ENCODE measurements at places on chromosomes 7 and 10.

DNA sequence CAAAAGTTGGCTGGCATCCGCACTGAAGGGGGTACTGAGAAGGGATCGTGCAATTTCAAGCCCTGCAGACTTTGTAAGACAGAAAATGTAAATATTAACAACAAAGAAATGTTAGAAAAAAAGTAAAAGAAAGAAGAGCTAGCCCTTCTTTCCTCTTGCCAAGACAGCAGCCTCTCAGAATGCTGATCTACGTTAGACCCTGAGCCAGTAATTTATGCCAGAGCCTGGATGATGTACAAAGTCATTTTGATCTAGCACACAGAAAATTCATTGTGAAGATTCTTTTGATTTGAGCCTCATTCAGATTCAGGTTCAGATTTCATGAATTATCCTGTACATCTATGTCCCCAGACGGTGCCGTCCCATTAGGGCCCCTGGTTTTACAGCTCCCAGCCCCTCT lies 105.2 kb downstream of the PRKCQ start:
- no peak for DNase-seq

DNA sequence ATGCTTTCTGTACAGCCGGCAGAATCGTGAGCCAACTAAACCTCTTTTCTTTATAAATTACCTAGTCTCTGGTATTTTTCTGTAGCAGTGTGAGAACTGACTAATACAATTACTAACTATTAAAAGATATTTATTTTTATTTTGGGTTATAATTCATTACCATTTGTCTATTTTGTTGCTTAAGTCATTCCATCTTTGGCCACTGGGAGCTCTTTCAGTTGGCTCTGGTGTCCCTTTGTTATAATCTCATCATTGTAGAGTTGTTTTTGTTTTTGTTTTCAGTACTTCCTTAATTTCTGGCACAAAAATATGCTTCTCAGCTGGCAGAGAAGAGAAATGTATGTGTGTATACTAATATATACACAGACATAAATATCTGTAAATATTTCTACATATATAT lies 807.9 kb upstream of the MBL2 start:
- no peak for DNase-seq

GRCh38 chr7:101901661-101902491 lies 84.5 kb downstream of the CUX1 start:
- DNase-seq = no peak

- no peak for DNase-seq
Observed at GRCh38 chr10:123421461-123421860, 244.7 kb upstream of the GPR26 start.

DNA sequence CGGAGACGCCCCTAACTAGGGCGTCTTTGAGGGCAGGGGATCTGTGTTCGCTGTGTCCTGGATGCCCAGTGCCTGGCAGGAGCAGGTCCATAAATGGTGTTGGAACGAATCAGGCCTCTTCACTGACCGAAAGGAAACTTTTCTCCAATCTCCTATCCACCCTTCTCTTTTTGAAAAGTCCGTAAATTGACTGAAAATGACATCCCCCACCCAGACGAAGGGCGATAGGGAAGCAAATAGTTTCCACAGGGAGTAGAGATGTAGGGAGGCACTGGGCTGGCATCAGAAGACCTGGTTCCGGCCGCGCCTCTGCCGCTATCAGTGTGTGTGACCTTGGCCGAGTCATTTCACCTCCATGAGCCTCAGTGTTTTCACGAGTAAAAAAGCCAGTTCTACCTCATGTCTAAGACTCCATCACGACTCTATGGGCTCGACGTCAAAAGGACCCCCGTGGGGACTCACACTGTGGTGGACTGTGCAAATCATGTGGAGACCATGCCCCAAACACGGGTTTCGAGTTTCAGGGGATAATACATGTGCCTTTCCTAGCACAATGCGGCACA lies 497 bp upstream of the RAB11FIP2 start:
- no peak for DNase-seq

DNA sequence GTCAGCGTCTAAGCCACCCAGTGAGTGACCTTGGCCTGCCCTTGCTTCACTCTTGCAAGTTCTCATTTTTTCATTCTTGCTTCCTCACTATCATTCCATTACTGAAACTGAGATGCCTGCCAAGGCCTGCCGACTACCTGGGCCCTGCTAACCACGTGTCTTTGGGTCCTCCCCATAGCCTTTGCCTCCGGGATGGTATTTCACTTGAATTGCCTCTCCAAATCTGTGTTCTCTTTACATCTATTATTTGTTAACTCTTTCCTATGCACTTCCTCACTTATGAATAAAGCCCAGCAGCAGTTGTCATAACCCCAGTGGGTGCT lies 234.6 kb downstream of the SNX10 start:
- DNase-seq = no peak

DNA sequence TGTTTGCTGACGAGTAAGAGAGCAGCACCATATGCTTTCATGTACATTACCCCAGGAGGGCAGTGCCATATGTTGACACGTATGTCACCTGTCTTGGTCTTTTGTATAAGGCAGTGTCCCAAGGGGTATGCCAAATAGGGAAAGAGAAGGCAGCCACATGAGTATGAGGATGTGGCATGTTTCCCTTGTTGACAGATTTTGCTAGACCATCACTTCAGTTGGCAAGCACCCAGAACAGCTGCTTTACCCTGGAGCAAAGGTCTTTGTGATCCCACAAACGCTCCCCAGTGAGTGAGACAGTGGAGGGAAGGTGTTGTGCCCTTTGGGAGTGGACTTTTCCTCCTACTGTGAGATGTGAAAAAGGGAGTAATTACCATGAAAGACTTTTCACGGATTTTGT lies 350.1 kb downstream of the ETV1 start:
- DNase-seq = no peak

DNA sequence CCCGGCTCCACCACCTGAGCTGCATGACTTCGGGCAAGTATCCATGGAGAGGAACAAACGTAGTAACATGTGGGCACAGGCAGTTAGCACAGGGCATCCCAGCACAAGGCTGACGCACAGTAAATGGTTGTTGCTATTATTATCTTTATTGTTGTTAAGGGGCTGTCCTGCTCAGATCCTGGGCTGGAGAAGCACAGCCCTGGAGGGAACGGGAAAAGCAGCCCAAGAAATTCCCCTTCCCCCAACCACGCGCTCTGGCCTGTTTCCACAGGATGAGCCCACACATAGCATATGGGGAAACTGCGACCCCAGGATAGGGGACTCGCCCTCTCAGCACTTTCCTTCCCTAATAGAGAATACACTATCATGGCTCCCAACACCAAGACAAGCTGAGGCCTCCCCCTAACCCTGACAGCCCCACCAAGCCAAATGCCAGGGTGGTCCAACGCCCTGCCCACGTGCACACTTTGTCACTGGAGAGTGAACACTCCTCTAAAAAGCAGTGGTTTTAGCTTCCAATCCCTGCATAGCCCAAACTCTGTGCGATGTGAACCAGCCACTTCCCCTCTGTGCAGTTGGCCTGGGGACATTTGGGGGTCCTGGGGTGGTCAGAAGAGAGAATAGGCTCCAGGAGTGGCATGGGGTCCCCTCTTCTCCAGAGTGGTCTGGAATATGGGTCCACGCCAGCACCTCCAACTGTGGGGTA lies 11.0 kb downstream of the PSD start:
- DNase-seq = no peak

GRCh38 chr7:116332766-116333165 lies 122.4 kb downstream of the TES start:
- DNase-seq = no peak

GRCh38 chr10:24118246-24118645 lies 90.7 kb upstream of the KIAA1217 start:
- DNase-seq = peak; percentile 69

GRCh38 chr10:28316696-28317095 lies 13.8 kb upstream of the MPP7 start:
- no peak for DNase-seq

DNA sequence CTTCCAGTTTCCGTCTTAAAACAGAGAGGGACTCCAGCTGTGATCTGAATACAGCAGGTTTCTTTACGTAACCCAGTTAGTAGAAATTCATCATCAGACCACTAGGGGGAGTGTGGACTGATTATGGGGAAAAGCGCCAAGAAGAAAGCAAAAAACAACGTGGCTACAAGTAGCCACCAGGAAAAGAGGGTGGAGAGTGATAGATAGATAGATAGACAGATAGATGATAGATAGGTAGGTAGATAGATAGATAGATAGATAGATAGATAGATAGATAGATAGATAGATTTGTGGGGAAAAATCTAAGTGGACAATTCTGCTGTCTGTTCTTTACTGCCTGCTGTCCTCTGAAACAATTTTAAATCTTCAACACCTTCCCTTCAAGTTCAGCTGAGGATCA lies 12.7 kb upstream of the AKR1B10 start:
- peak; percentile 84 for DNase-seq

- no peak for DNase-seq
Observed at GRCh38 chr7:34655384-34655783, 2.6 kb upstream of the NPSR1 start.

DNA sequence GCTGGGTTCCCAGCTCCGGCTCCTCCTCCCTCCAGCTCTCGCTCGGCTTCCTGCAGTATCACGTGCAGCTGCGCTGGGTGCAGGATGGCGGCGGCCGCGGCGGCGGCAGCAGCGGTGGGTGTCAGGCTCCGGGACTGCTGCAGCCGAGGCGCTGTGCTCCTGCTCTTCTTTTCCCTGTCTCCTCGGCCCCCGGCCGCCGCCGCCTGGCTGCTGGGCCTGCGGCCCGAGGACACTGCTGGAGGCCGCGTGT lies at the start of gene CNNM1:
Gene CNNM1, plus strand, starts transcription at position 53 of the 250 bp plus-strand sequence. Its CDS starts 32 bp downstream, at position 85.
- no peak for DNase-seq
